ENCODE measurements at places on chromosomes 6 and 20. TPM values are rescaled to one million over a fixed set of nuclear protein-coding genes. Genes with fewer than 3 reads are reported as not detected.

DNA sequence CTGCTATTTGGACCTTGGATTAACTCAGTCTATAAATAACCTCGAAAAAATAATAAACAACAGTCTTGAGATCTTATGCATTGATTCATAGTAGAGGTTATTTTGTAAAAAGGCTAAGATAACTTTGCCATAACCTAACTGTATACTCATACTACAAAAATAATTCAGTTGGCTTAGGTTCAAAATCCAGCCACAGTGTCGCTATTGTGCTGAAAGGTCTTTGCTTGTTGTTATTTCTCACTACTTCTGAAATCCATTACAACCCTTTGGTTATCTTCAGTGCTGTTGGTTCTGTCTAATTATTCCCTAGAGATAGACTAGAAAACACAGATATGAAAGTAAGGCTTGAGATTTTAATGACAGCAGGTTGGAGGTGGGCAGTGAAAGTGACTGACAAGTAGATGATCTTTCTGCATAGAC lies 74.4 kb downstream of the MKKS start:
- DNase-seq, result no peak

DNA sequence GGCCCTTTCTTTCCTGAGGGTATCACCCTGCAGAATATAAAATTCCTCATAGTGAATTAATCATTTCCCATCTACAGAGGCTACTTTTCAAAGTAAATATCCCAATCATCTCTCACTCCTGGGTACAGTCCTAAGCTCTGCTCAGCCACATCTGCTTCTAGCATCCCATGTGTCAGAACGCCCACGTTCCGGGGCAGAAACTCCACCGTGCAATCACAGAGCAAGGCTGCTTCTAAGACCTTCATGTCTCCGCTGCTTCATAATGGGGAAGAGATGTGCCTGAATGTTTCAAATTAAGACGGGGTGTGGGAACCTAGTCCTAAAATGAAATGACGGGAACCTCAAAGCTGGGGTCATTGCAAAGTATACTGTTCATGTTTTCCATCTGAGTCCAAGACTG lies 208.8 kb upstream of the GMDS start:
- no peak for DNase-seq

Gene THBD
- 65.0 TPM for total RNA-seq

DNA sequence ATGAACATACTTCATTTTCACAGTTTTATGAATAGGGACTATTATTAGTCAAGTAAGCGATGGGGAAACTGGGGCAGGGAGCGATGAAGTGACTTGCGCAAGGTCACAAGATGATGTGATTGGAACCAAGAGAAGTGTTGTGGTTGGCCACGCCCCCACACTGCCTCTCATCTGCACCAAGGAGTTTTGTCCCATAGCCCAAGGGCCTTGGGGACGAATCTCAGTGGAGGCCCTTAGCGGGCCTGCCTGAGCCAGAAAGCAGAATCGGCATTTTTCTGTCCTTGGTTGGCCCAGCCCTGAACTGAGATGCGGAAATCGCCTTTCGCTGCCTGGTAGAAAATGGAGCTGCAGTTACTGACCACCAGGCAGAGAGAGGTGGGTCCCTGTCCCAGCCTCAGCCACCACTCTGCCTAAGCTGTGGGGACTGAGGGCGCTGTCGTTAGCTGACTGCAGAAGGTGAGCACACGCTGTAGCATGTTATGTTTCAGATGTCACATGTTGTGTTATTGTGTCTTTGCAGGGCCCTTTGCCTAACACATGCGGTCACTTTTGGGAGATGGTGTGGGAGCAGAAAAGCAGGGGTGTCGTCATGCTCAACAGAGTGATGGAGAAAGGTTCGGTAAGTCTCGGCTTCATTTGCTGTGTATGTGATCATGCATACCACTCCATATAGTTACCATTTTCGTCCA lies 57.8 kb downstream of the PTPN1 start:
- DNase-seq, result no peak

GRCh38 chr6:141490982-141491381 lies 641.7 kb upstream of the GJE1 start:
- DNase-seq, result no peak

- DNase-seq, result peak; percentile 65
These were observed 88.7 kb upstream of the BMP5 start for GRCh38 chr6:55964136-55964535.

GRCh38 chr6:134034961-134035822 lies 17.2 kb downstream of the SLC2A12 start:
- no peak for DNase-seq

GRCh38 chr20:53829724-53830521 lies 236.3 kb upstream of the ZNF217 start:
- DNase-seq, result no peak

GRCh38 chr6:12555267-12555666 lies 161.3 kb upstream of the PHACTR1 start:
- no peak for DNase-seq

DNA sequence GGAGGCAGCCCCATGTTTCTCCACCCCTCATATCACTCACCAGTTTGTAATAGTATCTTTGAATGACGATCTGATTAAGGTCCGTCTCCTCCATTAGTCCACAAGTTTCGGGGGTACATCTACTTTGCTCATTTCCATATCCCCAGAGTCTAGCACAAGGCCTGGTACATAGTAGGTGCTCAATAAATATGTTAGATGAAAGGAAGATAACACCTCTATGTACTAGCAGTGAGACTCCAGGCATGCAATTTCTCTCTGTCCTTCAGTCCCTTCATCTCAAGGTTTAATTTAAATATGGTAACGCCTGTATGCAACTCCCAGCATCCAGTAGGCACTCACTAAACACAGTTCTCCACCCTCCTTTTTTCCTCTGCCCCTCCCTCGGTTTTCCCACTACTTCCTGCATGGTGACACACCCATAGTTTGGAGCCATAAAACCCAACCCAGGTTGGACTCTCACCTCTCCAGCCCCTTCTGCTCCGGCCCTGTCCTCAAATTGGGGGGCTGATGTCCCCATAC lies 461 bp upstream of the HNF4A start:
- no peak for DNase-seq

- DNase-seq, result no peak
These were observed 27.4 kb upstream of the IGF2R start for GRCh38 chr6:159941286-159942113.

DNA sequence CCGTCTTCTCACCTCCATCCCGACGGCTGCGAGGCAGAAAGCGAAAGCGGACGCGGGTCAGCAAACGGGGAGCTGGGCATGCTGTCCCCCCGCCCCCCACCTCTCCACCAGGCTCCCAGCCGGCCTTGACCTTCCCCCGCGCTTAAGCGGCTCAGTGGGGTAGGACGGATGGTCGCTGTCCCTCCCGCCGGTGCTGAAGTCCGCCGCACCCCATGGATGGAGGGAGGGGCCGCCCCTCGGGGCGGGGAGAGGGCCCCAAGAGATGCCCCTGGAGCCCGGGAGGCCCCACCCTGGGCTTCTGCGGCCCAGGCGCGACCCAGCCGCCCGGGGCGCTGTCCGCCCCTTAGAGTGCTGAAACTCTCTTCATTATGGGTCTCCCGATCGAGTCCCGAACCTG lies at the start of gene KCNB1:
Gene KCNB1 (minus strand): TSS at position 48 of the 397 bp plus-strand sequence. CDS start 188 bp downstream, outside the sequence.
- peak; percentile 69 for DNase-seq

DNA sequence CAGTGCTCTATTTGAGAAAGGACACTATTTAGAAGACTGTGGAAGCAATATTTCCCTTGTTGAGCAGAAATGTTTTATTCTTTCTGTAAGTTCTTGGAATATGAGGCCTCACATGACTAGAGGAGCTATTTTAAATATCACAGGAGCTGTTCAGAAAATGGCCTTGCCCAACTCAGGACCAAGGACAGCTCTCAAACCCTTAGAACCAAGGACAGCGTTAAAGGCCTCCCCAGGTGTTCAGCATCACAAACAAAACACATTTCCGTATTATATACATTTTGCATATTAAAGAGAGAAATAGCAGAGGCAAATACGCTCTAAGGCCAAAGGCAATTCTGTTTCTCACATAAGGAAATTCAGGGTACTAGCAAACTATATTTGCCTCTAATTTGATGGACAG lies 631.4 kb downstream of the CDH26 start:
- no peak for DNase-seq

GRCh38 chr20:63653974-63654668 lies 897 bp upstream of the STMN3 start:
- DNase-seq, result no peak

Gene SCRT2
- 0.19 TPM for total RNA-seq

DNA sequence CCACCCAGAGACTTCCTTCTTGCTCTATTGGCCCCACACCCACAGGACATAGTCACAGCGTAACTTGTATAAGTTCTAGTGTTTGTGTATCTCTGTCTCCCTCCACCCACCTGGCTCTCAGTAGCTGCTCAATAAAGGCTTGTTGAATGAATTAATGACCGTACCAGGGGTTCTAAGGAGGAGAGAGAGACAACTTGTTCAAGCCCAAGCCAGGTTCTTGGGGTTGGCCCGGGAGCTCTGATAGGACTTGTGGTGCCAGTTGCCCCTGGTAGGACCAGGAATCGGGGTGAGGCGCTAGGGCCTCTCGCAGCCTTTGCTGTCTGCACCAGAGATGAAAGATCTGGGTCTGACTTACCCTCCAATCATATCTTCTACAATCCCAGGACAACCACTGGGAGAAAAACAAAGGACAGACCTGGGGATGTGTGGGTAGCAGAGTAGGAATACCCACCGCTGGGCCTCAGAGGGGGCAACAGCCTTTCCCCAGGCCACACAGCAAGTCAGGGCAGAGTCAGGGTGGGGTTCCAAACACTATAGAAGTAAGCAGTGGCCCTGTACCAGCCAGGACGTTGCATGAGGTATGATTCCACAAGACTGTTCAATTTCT lies 5.3 kb upstream of the TGM2 start:
- no peak for DNase-seq

DNA sequence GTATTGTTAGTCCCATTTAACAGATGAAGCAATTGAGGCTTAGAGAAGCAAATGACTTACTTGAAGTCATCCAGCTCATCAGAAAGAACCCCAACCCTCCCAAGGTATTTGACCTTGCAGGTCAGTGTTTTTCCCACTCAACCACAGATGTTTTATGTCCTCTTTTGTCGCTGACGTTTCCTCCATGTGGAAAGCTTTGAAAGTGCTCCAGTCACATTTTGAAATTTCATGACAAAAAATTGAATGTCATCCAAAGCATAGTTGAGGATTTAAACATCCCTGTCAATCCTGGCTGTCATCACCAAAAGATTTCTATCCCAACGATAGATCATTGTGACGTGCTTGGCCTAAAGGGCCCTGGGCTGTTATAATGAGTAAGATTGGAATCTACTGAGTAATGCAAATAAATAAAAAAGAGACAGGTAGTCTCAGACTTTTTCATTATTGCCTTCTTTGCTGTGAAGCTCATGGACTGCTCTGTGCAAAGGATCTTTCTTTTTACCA lies 102.7 kb downstream of the TSHZ2 start:
- no peak for DNase-seq

DNA sequence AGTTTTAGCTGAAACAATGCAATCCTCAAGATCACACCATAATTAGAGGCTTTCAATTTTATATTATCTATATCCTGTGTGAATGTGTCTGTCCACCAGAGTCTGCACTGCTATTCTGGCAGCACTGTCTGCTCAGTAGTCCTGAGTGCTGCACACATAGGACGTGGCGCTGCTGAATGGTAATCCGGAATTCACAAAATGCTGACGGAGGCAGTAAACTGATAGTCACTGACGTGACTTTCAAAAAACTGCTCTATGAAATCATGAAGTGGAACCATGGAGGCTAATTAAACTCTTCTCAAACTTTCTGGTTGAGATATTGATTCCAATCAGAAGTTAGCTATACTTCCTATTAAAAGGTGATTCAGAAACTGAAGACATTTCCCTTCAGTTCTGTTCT lies 190.8 kb upstream of the NOX3 start:
- DNase-seq, result no peak

- no peak for DNase-seq
These were observed 116.5 kb downstream of the SOBP start for GRCh38 chr6:107606407-107606806.

Gene DNMT3B
- total RNA-seq, result 20.6 TPM

DNA sequence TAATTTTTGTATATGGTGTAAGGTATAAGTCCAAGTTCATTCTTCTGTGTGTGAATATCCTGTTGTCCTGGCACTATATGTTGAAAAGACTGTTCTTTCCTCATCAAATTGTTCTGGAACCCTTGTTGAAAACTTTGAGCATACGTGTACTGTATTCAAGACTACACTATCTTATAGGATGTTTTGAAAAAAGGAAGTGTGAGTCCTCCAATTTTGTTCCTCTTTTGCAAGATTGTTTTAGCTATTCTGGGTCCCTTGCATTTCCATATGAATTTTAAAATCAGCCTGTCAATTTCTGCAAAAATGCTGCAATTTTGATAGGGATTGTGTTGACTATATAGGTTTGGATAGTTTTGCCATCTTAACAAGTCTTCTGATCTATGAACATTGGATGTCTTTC lies 195.2 kb downstream of the BACH2 start:
- no peak for DNase-seq

Gene SLC17A9
- total RNA-seq, result 3.2 TPM

DNA sequence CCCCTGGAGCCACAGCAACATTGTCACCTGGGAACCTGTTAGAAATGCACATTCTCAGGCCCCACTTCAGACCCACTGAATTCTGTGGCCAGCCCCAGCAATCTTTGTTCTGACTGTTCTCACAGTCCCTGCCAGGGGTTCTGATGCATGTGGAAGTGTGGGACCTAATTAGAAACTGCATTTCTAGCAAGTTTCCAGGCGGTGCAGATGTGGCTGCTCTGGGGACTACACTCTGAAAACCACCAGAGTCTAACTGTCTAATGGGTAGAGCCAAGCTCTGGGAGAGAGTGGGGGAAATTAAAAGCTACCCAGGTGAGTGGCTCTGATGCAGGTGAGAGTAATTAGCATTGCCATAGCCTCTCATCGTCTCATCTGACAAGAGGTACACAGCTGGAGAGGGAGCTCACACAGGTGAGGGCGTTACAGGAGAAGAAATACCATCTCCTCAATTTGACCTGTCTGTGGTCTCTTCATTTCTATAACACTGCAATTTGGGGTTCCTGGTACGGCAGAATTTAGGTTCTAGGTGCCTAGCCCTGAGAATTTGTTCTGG lies 66.0 kb downstream of the SNX5 start:
- DNase-seq, result no peak

DNA sequence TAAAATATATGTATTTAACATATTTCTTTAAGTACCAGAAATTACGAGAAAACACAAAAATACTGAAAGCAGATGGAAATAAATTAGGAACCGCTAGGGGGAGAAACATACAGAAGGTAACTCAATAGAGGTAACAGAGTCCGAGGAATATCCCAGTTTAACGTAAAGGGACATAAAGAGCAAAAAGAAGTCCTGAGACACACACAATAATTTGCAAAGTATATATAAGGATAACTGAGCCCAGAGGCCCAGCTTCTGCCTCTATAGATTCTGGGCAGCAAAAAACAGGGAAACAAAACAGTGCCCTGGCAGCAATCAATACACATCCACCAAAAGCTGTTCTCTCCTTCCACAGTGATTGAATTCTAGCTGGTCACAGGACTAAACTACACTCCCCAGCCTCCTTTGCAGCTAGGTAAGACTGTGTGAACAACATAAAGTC lies 15.1 kb downstream of the TBC1D32 start:
- no peak for DNase-seq

Gene PI16
- 9.8 TPM for total RNA-seq

Gene DYNLT2
- total RNA-seq, result 15.4 TPM

Gene CD40
- 5.0 TPM for total RNA-seq

Gene DLK2
- 1.7 TPM for total RNA-seq

Measured in testis (tissue), 5 donors.